Dermis microvascular lymphatic vessel endothelial cell (primary cell): ENCODE measurements at places on chromosomes 4 and X. TPM values are rescaled to one million over a fixed set of nuclear protein-coding genes. Genes with fewer than 3 reads are reported as not detected.

Gene TLL1
- 16.2 and 31.0 TPM in 2 replicates for total RNA-seq

Gene TLR8
- not detected in 2 replicates for total RNA-seq

Gene GDPD2
- total RNA-seq: not detected in 2 replicates

Gene MAGEB17
- total RNA-seq: not detected in 2 replicates

Gene NAP1L3
- total RNA-seq: 0.39 and 0.76 TPM in 2 replicates

Gene GRK4
- 2.4 and 3.9 TPM in 2 replicates for total RNA-seq

Gene SFRP2
- under 0.01 TPM in 1 of 2 replicates, not detected in the other for total RNA-seq
